Inflammatory macrophage treated with lipopolysaccharide for 1 hour (primary cell): ENCODE measurements at places on chromosomes 2 and 18.

DNA sequence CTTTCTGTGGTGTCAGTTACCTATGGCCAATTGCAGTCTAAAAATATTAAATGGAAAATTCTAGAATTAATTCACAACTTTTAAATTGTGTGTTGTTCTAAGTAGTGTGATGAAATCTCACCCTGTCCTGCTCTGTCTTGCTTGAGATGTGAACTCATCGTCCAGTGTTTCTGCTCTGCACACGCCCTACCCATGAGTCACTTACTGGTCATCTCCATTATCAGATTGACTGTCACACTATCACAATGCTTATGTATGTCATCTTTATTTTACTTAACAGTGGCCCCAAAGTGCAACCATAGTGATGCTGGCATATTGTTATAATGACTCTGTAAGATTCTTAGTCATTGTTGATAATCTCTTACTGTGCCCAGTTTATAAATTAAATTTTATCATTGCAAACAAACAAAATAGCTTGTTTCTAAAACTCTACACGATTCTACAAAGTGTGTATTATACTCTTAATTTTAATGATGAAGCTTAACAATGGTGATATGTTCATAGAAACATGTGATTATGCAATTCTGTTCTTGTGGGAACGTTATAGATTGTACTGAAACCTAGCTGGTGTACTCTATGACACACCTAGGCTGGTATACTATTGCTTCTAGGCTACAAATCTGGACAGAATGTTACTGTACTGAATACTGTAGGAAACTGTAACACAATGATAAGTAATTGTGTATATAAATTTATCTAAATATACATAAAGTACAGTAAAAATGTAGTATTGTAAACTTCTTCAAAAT is 1086.8 kb upstream of the PIK3C3 start:
- no peak for DNase-seq

GRCh38 chr2:94762600-94762999 is 108.6 kb upstream of the TEKT4 start:
- DNase-seq = no peak

- no peak for DNase-seq
These were observed 37.7 kb downstream of the DOCK10 start for GRCh38 chr2:225004597-225004996.

DNA sequence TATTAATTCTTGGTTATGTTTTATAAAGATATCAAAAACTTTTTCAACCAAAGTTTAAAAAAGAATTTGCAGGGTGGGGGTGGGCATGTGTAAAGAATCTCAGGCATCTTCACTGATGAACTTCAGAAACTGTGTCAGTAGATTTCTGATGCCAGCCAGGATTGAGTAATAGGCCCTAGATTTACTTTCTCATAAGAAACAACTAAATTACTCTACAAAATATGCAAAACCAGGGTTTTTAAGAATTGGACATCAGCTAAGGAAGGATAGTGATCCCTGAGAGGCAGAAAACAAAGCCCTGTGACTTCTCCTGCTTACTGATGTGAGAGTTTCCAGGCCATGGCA is 11.9 kb upstream of the IL1R1 start:
- no peak for DNase-seq

GRCh38 chr18:37332219-37332618 is 233.4 kb downstream of the CELF4 start:
- DNase-seq = no peak

- no peak for DNase-seq
These were observed 61.5 kb upstream of the RPE start for GRCh38 chr2:209940936-209941335.

- peak; percentile 1 for DNase-seq
These were observed 58.9 kb upstream of the CTNNA2 start for GRCh38 chr2:79453918-79454317.

DNA sequence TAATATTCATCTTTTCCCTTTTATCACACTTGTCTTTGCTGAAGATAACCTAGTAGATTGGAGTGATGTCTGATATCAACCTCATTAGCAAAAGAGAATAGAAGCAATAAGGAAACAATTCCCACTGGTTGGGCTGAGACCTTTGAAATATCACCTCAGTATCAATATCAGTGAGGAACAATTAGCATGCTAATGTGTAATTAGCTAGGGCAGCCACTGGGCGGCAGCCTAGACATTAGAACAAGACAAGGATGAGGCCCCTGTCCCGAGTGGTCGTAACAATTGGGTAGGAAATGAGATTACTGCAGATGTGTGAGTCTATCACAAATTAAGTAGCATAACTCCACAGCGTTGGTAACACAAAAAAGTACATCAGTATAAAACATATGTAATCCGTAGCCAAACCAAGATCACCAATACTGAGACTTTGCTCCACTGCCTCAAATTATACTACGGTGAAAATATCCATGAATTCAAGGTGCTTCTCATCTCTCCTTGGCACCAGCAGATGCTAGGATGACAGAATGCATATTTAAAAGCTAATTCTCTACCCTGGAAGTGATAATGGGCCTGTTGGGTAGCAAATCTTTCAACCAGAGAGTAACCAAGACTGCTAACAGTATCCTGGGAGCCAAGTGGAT is 99.1 kb downstream of the ALPK2 start:
- peak; percentile 64 for DNase-seq

DNA sequence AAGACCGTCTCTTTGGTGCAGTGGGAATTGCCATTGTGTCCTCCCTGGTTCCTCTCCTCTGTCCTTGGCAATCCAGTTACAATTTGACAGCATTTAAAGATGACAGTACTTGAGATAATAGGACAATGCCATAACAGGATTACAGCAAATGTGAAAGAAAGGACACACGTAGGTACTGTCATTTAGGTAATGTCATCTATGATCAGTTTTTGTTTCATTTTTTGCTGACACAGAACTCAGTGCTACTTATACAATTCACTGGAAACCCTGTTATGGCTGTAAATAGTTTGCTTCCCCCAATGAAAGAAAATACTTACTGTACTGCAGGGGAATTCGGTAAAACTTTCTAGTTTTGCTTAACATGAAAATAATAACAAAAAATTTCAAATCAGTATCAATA is 65.2 kb downstream of the BCL11A start:
- DNase-seq = no peak
